ENCODE measurements at places on chromosomes 7 and 10.

- DNase-seq = peak; percentile 84
Observed at GRCh38 chr10:47164126-47164799, 135.7 kb upstream of the GDF10 start.

GRCh38 chr10:35569836-35570235, 35.3 kb upstream of the GJD4 start:
- no peak for DNase-seq

DNA sequence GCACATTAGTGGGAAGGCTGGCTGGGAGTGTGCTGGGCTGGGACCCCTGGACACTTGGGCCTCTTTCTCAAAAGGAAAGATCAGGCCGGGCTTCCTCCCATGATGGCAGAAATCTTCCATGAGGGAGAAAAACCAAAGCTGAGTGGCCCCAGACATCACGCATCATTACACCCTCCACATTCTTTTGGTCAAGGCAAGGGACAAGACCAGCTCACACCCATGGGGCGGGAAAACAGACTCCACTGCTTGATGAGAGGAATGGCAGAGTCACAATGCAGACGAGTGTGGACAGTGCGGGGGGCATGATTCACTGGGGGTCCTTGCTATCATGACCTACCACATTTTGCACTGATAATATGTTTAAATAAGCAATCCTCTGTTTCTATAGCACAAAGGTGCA, 73.3 kb downstream of the CREB3L2 start:
- DNase-seq = no peak

GRCh38 chr10:133007360-133007858, 65.0 kb upstream of the CFAP46 start:
- DNase-seq = no peak

DNA sequence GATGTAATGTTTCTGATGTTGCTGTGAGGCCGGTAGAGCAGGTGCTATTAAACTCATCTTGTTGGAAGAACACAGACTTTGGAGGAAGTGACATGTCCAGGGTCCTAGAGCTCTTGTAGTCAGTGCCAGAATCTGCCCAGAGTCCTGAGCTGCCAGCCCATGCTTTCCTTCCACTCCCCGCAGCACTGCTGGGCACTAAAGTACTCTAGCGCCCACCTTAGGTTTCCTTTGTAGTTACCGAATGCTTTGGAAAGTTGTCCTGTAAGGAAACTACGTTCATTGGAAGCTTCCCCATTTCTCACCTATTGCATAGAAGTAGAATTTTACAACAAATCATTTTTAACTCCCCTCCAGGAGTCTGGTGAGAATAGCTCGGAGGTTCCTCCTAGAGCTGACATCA, 11.0 kb downstream of the ZNF862 start:
- DNase-seq = no peak

- DNase-seq = peak; percentile 8
Observed at GRCh38 chr10:12757351-12757750, 244.2 kb downstream of the CCDC3 start.

GRCh38 chr7:36644625-36645422, 79.5 kb downstream of the AOAH start:
- peak; percentile 19 for DNase-seq

- no peak for DNase-seq
Observed at GRCh38 chr7:19851504-19851903, 78.1 kb upstream of the TMEM196 start.

GRCh38 chr10:47380341-47381102, 3.6 kb downstream of the ZNF488 start:
- no peak for DNase-seq

GRCh38 chr7:66737667-66738066, 2.9 kb upstream of the RABGEF1 start:
- no peak for DNase-seq

DNA sequence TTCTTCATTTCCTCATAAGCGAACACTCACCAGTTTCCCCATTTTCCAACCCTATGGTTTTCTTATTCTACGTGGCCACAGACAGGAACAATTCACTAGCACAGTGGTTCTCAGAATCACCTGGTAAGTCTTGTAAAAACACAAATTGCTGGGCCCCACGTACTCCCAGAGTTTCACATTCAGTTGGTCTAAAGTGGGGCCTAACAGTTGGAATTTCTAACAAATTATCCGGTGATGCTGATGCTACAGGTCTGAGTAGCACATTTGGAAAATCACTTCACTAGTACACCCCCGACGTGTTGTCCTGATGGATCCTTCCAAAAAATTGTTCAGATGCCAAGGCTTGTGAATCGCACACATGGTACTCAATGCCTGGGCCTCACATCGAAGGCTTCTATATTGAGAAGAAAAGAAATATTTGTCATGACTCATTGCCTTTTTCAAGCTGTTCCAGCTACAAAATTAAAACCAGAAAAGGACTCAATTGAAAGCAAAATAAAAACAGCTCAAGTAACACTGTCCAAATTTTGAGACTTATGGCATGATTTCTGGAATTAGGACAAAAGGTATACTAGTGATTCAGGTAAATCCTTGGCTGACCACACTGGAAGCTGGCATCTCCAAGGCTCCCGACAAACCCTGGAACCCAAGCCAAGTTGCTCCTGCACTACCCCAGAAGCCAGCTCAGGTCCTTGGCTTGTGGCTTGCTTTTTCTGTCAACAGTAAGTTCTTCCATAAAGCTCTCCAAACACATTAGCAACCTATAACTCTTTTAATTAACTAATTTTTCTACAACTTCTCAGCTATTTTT, 12.9 kb upstream of the VIM start:
- peak; percentile 98 for DNase-seq

DNA sequence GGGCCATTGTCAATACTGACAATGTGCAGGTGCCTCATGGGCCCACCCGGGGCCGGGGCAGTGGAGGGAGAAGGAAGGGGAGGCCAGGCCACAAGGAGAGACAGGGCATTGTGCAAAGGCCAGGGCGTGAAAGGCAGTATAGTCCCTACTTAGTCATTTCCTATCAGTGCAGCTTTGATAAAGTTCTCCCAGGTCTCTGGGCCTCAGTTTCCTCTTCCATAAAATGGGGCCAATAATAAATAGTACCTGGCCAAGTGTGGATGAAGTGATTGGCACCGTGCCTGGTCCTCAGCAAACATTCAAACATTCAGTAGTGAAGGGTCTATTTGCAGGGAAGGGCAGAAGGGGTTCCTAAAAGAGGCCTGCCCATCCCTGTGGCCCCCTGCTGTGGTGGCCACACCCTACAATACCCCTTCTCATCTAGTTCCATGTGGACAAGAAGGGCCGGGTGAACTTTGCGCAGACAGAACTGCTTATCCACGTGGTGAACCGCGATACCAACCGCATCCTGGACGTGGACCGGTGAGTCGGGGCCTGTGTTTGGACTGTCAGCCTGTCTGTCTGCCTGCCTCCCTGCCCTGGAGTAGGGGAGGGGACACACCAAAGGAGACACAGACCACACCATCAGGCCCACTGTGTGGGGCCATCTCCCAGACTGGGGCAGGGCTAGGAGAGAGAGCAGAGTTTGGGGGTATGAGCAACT, 36.9 kb upstream of the VSIR start:
- no peak for DNase-seq

GRCh38 chr7:108358553-108358952, 97.7 kb downstream of the NRCAM start:
- DNase-seq = peak; percentile 91

DNA sequence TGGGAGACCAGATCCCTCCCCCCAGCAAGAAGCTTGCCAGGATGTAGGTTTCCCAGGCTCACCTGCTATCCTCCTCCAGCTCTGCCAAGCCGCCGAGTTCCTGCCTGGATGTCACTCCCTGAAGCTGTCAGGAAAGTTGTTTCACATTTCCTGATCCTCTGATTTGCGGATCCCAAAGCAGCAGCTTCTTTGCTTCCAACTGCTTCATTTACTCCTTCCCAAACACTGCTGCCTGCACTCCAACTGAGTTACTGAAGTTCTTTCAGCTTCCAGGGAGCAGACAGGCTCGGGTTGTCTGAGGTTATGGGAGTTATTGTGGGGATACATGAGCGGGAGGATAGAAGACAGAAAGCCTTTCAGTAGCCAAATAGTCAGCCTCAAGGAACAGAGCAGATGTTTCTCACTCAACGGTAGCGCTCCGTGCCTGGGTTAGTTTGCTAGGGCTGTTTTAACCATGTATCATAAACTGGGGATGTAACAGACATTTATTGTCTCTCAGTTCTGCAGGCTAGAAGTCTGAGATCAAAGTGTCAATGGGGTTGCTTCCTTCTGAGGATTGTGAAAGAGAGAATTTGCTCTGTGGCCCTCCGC, 516.0 kb downstream of the REEP3 start:
- no peak for DNase-seq

DNA sequence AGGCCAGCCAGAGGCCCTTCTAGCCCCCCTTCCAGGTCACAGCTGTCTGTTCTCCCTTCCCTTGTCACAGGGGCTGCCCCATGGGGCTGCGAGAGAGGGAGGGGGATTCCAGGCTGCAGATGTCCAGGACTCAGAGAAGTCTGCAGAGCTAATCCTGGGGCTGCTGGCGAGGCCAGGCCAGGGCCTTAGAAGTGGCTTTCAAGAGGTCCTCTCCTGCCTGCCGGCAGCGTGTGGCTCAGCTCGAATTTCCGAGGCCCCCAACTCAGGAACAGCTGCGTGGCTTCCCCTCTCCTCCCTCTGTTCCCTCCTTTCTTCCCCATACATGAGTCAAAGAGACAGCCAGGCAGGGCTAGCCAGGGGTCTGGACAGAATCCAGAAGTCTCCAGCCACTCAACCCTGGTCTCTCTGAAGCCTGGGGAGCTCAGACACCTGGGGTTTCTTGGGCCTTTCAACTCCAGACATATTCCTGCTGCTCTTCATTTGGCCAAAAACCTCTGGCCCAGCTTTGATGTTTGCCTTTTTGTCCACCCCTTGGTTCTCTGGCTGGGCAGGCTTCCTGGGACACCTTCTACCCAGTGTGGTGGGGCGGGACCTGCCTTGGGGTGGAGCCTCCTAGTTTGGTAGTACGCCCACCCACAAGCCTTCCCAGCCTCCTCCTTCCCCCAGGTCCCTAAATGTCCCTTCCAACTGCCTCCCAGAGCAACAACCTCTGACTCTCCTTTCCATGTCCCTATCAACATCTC, 21.8 kb upstream of the EIF5AL1 start:
- peak; percentile 58 for DNase-seq

DNA sequence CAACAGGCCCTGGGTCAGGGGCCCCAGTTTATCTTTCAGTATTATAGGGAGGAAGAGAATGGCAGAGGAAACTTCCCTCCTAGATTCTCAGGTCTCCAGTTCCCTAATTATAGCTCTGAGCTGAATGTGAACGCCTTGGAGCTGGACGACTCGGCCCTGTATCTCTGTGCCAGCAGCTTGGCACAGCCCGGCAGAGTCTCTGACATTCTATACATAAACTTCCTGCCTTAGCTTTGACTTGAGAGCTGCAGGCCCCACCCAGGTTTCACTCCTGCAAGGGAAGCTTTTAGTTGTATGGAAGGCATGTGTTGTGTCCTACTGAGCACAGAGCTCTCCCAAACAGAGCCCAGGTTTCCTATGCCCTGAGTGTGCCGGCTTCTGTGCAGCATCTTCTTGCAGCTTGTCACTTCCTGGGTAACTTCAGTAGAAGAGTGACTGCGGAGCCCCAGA, 205.6 kb upstream of the PRSS58 start:
- DNase-seq = no peak

- DNase-seq = no peak
Observed at GRCh38 chr10:46995234-46995633, 84.0 kb downstream of the PTPN20 start.

GRCh38 chr10:6211341-6211670, 8.6 kb downstream of the PFKFB3 start:
- DNase-seq = no peak

- no peak for DNase-seq
Observed at GRCh38 chr7:47329320-47329926, 252.5 kb downstream of the TNS3 start.

DNA sequence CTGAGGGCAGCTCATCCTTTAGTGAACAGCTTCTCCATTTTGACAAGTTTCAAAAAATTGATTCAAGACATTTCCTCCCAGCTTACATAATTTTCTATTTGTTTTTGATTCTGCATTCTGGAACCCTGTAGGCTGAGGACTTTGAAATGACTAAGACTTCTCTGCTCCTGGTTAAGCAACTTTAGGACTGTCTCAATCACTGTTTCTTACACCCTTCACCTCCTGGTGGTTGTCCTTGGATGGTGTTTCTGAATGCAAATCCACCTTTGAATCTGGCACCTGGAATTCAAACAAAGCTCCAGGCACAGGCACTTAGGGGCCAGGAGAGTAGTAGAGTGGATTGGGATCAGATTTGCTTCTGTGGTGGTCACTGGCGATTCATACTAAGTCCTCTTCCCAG, 595.5 kb downstream of the LRMDA start:
- DNase-seq = no peak

- peak; percentile 55 for DNase-seq
Observed at GRCh38 chr7:110502888-110503465, 588.0 kb upstream of the LRRN3 start.

DNA sequence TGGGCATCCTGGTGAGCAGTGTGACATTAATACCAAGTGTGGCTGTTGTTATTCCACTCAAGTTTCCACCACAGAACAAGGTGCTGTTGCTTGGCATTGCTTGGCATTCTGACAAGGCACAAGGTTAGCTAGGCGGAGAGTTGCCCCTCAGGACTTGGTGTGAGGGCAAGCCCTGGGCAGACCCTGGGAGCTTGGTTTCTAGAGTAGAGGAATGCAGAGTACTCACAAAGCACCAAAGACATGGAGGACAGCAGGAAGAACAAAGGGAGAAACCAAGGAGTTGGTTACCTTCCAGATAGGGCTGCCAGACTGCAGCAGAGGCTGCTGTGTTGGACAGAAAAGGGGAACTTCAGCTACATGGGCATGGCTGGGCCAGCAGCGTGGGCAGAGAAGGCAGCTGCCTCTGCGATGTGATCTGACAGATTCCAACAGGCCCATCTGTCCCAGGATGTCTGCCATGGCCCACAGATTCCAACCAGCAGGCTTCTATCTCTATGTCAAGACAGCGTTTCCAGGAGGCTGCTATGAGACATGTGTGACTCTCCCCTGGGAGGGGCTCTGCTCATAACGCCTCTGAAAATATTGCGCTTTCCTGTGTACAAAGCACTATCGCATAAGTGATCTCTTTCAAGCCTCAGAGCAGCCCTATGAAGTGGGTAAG, 1.8 kb downstream of the GOLGA7B start:
- DNase-seq = no peak

DNA sequence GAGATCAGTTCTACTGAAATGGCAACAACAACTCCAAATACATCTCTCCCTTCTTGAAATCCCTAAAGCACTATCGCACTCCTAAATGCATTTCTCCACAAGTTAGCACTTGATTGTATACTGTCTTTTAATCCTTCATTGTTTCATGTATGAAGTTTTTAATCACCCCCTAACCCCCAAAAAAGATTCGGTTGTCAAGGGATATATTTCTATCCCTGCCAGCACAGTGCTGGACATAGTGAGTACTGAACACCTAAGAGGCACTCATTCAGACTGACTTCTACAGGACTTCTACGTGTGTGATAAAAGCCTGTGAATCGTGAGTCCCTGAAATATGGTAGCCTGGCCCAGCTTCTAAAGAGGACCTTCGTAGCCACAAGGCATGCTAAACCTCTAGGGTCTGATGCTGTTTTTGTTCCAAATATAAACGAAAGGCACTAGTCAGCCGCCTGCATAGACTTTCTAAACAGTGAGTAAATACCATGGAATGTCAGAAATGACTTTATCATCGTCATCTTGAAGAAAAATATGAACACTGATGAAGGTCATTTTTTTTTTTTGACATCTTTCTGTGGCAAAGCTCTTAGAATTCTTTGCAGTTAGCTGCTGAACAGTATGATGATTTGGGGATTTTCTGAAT, 14.6 kb upstream of the ZSCAN21 start:
- peak; percentile 90 for DNase-seq
